ENCODE measurements at places on chromosomes 16 and 17.

- no peak for DNase-seq
Observed at GRCh38 chr16:19837331-19837980, 47.2 kb downstream of the GPRC5B start.

DNA sequence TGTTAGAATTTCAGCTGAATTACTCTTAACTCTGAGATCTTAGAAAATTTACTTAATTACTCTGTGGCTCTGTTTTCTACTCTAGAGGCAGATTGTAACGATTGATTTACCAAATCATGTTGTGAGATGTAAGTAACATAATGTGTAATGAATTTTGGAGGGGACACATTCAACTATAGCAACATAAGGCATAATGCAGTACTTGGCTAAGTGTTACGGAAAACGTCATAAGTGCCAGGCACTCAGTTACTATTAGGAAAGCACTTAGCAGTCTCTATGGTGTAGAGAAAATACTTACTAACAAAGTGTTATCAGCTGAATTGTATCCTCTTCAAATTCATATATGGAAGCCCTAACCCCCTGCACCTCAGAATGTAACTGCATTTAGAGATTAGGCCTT lies 40.6 kb upstream of the CDH8 start:
- no peak for DNase-seq

DNA sequence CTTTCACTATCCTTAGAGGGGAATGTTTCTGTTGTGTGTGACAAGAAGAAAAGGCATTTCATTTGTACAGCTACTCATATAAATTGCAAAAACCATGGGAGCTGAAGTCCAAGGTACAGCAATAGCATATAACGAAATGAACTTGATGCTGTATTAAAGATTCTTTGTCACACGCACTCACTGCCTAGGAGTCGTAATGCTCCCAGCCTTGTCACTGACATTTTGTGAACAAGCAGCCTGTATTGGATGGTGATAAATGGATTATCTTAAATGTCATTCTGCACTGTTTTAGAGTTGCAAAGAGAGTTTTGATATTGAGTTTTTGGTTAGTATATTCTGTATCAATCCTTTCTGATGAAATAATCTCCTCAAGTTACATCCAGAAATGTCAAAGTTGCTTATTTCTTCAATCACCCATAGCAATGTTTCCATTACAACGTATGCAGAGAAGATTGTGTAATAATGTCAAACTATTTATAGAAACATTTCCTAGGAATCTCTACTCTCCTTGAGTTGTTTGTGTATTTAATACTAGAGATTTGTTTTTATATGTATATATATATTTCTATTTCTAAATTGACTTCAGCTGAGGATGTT lies 270.6 kb downstream of the FTO start:
- DNase-seq = no peak

DNA sequence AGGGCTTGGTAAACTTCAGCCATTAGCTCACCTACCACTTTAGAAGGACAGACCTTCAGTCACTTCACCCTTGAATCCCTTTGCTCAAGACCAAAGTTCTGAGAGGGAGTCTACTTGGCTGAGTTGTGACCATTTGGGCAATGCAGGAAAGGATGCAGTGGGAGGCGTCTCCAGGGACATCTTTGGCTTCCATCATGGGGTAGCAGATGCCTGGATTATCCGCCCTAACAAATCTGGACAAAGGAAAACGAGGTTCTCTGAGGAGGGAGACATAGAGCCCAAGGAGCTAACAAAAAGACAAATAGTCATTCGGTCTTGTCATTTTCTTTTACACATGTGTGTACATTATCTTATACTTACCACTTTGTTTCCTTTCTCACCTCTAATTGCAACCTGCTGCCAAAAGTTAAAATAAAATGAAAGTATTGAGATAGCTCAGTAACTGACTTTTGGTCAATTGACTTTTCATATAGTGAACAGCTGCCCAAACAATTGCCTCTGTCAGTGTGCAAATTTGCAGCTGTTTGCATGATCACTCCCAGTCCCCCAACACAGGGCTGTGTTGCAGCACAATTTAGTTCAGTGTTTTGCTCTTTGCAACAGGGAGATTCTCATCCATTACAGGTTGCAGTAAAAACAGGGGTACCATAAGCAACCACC lies 108.9 kb upstream of the EEF2KMT start:
- no peak for DNase-seq
